Stimulated activated CD4-positive, alpha-beta T cell treated with anti-CD3 and anti-CD28 coated beads, Interleukin-2, amount 100 ng/mL, for 48 hours (primary cell): ENCODE measurements at places on chromosomes 2 and 18.
A peak's percentile ranks its signal among the peaks of the same experiment; 100 is the strongest.

- DNase-seq: no peak
Observed at GRCh38 chr2:238106698-238107524, 6.8 kb downstream of the ESPNL start.

GRCh38 chr2:173964565-173965371 lies 405 bp downstream of the SP3 start:
- DNase-seq: peak; percentile 71

DNA sequence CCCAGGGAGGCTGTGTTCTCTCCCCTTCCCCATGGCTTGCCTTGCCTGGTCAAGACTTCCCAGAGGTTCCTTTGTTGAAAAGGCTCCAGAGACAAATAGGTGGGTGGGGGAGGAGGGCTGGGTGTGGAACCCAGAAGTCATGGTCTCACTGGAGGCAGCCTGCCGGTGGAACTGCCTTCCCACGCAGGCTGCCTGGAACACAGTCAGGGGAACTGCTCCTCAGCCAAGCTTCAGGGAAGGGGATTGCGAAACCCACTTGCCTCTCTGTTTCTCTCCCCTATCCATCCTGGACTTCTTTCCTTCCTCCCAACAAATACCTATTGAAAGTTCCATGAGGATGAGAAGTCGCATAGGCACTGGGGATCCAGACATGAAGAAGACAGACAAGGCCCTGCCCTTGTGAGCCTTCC lies 31.6 kb downstream of the MARCO start:
- no peak for DNase-seq

DNA sequence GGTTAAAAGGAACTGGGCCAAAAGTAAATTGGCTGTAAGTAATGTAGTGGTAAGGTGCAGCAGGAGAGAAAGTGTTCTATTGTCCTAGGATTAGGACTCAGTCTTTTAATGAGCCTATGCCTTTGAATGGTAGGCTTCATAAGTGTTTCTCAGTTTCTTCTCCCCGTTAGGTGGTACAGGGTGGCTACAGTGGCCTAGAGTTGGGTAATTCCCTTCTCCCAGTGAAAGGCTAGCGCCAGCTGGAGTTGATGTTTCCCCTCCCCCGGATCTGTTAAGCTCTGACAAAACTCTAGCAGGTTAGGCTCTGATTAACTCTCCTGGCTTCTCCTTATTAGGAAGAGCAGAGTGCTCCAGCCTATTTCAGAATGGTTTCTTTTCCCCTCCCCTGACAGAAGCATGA lies 127.7 kb downstream of the DNAH6 start:
- DNase-seq: no peak

DNA sequence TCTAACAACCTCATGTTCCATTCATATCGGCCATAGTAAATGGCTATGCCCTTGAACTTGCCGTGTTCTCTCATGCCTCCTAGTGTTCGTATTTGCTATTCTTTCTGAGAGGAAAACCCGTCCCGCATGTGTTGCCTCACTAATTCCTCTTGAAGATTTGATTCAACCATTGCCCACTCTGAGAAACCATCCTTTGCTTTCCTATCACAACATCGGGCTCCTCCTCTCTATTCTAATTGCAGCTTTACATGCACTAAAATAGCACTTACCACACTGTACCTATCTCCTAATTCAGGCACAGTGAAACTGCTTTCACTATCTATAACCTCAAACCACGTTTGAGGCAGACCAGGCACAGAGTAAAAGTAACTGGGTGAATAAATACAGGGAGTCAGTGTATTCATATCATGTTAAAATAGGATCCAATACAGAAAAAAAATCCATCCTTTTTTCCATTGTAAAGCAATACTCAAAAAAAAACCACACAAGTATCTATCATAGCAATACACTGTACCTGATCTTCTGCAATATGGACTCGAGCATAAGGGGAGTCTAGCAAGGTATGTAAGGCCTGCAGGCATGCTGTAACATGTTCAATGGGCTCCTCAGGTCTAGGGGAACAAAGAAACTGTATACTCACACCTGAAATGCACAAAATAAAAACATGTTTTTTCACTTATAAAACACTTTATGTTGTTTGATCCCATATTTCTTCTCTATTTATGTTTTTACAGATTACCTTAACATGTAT lies 39.0 kb upstream of the STRN start:
- DNase-seq: peak; percentile 5

GRCh38 chr2:14143435-14143834 lies 489.1 kb upstream of the LRATD1 start:
- DNase-seq: no peak

- no peak for DNase-seq
Observed at GRCh38 chr18:73752546-73752945, 395.1 kb downstream of the FBXO15 start.

DNA sequence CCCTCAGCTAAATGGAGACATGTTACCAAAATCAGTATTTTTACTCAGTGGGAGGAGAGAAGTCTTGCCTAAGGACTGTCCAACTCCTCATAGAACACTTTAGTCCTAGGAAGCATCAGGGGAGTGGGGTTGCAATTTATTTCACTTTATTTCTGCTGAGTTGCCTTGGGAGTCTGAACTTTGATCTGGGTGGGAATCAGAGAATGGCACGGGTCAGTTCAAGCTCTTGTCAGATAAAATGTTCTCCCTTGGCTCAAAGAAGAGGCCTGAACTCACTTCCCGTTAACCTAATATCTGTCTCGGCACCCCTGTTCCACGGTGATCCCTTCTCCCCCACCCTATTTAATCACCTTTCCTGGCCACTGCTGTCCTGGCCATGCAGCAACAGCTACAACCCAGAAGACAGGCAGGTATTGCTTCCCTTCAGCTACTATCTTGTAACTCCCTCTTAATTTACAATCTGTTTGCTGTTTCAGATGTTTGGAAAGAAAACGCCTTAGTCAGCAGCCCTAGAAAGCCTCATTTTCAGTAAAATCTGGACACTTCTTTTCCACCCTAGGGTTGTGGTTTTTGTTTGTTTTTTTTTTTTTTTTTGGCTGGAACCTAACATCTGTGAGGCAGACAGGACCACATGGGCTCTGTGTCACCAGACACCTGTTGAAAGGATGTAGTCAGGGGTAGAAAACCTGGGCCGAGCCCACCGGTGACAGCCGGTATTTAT lies 52.5 kb downstream of the SERTAD2 start:
- no peak for DNase-seq

DNA sequence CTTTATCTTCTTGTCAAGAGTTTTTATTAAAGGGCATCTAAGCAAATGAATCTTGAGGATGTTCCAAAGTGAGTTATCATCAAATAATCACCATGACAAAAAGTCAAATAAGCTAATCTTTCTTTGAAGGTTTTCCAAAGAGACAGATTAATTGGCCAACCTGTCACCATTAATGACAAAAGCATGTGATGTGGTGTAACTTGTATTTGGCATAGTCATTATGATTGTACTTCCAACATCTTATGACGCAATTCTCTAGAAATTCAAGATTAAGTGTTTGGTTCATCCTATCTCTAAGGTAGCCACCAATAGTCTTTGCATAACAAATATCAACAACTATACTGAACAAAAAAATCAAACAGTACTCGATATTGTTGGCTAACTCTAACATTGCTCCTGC lies 28.6 kb downstream of the RBMS1 start:
- DNase-seq: no peak

GRCh38 chr2:20626698-20627513 lies 24.0 kb downstream of the HS1BP3 start:
- DNase-seq: no peak

GRCh38 chr18:49227441-49228165 lies 232.8 kb downstream of the DYM start:
- DNase-seq: peak; percentile 21

DNA sequence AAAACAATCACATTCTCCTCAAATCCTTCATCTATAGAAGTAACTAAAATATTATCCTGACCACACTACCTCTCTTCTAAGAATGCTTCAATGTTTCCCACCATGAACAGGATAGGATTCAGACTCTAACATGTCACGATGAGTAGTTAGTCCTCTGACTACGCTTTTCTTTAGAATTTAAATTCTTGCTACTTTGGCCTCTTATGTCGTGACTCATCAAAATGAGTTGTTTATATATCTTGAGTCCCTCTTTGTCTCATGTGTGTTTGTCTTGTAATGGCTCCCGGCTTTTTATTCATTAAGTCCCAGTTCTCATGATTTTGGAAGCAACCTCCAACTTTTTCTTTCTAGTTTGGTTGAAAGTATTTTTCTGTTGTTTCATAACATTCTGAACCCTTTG lies 1289.2 kb downstream of the DSC3 start:
- DNase-seq: no peak

GRCh38 chr2:120371969-120372625 lies 26.2 kb downstream of the INHBB start:
- DNase-seq: no peak

DNA sequence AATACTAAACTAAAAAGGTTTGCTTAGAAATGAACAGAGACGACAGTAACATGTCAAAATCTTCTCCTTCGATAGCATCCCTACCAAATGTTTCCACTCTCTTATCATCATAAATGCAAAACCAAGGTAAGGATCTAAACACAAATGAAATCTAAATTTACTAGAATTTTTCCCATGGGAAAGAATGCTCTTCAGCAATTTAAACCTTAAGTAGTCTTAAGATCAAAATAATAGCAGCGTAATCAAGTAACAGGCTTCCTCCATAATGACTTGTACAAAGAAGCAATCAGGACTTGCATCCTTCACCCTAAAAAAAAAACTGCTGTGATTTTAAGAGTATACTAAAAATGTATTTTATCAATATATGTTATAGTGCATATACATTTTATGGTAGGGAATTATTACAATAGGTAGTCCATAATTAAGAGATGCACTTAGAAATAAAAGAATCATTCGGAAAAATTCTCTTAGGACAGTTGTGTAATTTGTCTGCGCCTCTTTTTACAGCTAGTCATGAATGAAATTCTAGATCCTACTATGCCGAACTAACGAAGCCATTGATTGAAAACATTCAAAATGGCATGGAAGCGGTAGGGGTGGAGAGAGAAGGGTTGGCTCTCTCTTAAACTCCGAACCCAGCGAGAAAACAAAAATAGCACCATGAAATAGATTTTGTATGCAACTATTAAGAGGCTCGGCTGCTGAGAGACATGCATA lies 1.3 kb downstream of the PGAP1 start:
- no peak for DNase-seq

- no peak for DNase-seq
Observed at GRCh38 chr2:96103187-96103601, 13.2 kb downstream of the ADRA2B start.

GRCh38 chr2:207330912-207331311 lies 165.2 kb upstream of the KLF7 start:
- DNase-seq: peak; percentile 48

GRCh38 chr18:12309683-12310198 lies 1.7 kb downstream of the TUBB6 start:
- DNase-seq: no peak

DNA sequence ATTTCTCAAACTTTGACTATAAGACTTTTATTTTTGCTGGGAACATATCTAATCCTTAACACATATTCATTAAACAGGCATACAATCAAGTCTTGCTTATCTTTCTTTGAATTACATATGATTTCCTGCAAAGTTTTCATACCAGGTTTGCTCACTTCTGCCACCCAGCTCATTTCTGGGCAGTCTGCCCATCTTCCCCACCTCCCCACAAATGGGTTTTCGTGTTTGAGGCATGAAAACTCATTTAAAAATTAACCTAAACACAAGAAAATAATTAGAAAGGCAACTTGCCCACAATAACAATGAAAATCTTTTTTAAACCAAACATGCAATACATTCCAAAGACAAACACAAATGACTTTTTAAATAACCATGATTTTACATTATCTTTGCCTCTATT lies 3.4 kb downstream of the CHST9 start:
- no peak for DNase-seq

DNA sequence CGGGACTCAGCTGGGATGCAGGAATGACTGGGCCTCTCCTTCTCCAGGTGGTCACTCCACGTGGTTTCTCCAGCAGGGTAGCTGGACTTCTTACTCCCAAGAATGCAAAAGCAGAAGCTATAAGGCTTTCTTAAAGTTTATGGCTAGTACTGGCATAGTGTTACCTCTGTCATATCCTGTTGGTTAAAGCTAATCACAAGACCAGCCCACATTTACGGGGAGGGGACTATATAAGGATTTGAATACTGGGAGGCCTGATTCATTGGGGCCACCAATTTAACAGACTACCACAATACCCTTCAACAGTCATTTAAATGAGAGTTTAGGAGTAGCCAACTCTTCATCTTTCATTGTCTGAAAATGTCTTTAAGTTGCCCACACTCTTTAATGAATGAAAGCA lies 94.4 kb upstream of the TSPYL6 start:
- no peak for DNase-seq

- no peak for DNase-seq
Observed at GRCh38 chr18:41754332-41754731, 200.7 kb upstream of the PIK3C3 start.

GRCh38 chr18:77032181-77032701 lies 100.3 kb downstream of the MBP start:
- DNase-seq: no peak

GRCh38 chr2:238281826-238282480 lies 6.5 kb downstream of the PER2 start:
- DNase-seq: no peak

GRCh38 chr2:216144857-216145256 lies 35.7 kb downstream of the XRCC5 start:
- no peak for DNase-seq

GRCh38 chr2:181594322-181594721 lies 62.6 kb downstream of the CERKL start:
- DNase-seq: no peak

- DNase-seq: no peak
Observed at GRCh38 chr2:164430166-164430783, 191.0 kb downstream of the GRB14 start.

- no peak for DNase-seq
Observed at GRCh38 chr2:9574331-9574730, 18.7 kb upstream of the ADAM17 start.

GRCh38 chr18:77750006-77750405 lies 500.4 kb downstream of the GALR1 start:
- no peak for DNase-seq

DNA sequence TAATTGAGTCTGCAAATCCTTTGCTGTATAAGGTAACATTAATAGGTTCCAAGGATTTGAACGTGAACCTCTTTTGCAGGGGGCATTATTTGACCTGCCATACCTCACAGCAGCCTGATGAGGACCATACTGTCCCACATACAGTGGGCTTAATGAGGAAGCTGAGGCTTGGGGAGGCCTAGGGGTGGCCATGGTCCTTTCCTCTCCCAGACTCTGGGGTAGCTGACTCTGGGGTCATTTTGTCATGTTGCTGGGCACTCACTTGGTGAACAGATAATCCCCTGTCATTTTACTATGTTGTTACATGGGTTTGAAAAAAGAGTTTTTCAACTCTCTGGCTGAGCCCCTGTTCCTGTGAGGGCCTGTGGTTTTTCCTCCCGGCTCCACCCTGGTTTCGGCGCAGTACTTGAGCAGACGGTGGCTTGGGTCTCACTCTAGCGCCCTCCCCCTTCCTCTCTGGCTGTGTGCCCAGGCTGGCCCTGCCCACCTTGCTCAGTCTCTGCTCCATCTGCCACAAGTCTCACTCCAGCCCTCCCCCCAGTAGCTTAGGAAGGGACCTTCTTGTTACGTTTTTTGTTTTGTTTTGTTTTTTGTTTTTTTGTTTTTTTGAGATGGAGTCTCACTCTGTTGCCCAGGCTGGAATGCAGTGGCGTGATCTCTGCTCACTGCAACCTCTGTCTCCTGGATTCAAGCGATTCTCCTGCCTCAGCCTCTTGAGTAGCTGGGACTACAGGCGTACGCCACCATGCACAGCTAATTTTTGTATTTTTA lies 21.0 kb downstream of the INPP4A start:
- no peak for DNase-seq

GRCh38 chr2:52000151-52000855 lies 968.4 kb upstream of the NRXN1 start:
- no peak for DNase-seq

GRCh38 chr2:135651717-135652116 lies 89.9 kb upstream of the UBXN4 start:
- DNase-seq: no peak
